RCC 7860 (cell line): ENCODE measurements at places on chromosomes 3 and 15.

DNA sequence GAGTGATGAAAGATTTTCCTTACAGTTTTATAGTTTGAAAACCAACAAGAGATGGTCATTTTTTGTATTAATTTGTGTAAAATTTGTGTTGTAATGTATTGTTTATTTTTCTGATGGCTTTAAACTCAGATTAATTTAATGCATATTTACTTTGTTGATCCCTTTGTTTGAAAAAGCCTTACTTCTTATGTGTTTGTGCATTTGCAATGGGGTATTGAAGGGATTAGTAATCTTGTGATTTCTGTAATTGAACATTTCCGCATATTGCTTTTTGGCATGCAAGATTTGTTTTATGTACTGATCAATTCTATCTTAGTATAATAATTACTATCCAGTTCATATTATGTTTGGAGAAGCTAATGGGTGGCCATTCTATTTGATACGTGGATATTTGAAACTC lies 98.4 kb upstream of the ROBO1 start:
- DNase-seq, result no peak

GRCh38 chr15:83046558-83047127 lies 20.4 kb downstream of the BTBD1 start:
- no peak for DNase-seq

DNA sequence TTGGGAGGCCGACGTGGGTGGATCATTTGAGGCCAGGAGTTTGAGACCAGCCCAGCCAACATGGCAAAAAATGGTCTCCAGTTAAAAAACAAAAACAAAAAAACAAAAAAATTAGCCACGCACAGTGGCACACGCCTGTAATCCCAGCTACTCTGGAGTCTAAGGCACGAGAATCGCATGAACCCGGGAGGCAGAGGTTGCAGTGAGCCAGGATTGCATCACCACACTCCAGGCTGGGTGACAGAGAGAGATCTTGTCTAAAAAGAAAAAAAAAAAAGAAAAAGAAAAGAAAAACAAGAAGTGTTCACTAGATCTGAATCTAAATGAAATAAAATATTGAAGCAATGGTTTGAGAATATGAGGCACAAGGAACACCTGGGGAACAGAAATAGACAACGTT lies 36.7 kb downstream of the SLC9A9 start:
- DNase-seq, result no peak

GRCh38 chr3:37770938-37771918 lies 90.5 kb upstream of the CTDSPL start:
- no peak for DNase-seq

GRCh38 chr15:85837011-85837433 lies 42.3 kb upstream of the KLHL25 start:
- no peak for DNase-seq

GRCh38 chr3:134363381-134363755 lies 10.9 kb downstream of the AMOTL2 start:
- no peak for DNase-seq

- DNase-seq, result no peak
These were observed 151.8 kb downstream of the SYNPR start for GRCh38 chr3:63429905-63430304.

GRCh38 chr3:139173372-139174108 lies 128.8 kb upstream of the PRR23C start:
- no peak for DNase-seq

- DNase-seq, result peak; percentile 75
These were observed 181.3 kb upstream of the WNT5A start for GRCh38 chr3:55668359-55668758.

- no peak for DNase-seq
These were observed 623.4 kb upstream of the SGO1 start for GRCh38 chr3:20809356-20809755.

DNA sequence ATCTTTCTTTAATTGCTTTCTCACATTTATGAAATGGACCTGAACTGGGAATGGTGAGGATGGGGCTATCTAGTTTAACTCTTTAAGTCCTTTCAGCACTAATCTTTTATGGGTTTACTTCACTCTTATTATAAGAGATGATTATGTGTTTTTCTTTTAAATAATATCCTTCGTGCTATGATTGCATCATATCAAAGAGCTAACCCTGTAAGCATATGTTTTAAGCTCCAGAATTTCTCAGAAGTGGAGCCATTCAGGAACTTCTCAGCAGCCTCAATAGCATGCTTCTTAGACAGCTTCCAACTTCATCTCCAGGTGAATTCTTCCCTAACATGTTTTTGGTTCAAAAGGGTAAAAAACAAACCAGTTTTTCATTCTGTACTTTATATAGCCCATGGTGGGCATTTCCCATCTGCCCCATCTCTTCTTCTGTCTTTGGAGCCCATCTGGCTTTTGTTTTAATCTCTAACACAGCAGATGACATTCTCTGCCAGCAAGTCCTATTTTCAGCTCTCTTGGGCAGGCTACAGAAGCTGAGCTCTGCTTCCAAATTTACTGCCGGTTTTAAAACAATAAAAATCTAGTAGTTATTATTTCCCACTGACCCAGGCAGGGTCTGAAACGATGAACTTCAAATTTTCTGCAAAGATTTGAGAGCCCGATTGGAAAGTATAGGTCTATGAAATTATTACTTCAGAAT lies 26.8 kb upstream of the IL1RAP start:
- DNase-seq, result no peak

DNA sequence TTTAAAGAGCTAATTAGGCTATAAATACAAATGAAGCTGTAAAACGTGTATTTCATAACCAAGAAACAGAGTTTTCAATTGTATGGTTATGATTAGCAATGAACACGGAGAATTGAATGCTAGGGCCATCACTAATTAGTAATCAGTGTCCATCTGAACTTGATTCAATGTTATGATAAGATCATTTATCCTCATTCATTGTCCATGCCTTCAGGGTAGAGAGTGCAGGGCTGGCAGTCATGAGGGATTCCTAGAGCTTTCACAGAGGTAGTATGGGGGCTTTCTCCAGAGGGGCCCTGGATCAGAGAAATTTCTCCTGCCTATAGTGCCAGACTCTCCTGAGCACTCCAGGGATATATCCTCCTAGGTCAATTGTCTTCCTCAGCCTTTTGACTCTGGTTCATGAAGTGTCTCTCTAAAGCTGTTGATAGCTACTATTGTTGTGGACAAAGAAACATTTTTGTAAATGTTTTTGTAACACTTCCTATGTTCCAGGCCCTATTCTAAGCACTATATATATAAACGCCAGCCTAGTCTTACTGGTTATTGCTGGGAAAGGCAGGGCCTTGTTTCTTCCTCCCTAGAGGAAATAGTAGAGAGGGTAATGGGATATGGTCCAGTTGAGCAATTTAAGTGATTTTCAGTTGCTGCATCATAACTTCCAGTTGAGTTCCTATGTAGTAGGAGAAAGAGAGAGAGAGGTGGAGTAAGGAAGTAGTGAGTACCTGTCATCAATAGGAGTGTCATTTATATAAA lies 249.0 kb downstream of the NFKBIZ start:
- no peak for DNase-seq

DNA sequence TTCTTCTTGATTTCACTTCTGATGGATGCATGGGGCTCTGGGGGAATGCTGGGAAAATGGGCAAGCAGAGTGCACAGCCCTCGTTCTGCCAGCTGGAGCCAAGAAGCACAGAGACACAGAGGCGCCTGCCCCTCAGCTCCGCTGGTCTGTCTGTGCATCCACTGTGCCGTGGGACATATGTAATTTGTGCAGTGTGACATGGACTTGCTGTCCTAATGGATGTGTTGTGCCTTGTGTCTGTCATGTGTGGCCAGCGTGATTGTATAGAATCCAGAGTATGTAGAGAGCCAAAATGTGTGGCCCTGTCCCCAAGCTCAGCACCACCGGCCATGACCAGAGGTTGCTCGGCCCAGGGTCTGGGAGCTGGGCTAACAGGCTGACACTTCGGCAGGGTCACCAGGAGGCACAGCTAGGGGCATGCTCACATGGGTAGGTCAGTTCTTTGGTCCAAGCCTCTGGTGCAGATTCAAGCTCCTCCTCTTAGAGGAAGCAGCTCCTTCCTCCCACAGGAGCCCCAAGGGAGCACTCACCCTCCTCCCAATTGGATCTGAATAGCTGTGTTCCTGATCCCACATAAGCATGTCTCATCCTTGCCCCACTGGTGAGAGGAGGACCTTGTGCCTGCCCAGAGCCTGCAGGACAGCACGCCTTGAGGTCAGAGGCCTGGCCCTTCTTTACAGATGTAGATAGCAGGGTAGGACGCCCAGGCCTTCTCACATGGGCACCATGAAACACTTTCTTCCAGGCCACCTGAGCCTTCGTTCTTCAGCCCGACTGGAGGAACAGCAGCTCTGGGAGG lies 100.8 kb upstream of the ABHD17C start:
- no peak for DNase-seq
